ENCODE measurements at places on chromosomes 13 and 19.

DNA sequence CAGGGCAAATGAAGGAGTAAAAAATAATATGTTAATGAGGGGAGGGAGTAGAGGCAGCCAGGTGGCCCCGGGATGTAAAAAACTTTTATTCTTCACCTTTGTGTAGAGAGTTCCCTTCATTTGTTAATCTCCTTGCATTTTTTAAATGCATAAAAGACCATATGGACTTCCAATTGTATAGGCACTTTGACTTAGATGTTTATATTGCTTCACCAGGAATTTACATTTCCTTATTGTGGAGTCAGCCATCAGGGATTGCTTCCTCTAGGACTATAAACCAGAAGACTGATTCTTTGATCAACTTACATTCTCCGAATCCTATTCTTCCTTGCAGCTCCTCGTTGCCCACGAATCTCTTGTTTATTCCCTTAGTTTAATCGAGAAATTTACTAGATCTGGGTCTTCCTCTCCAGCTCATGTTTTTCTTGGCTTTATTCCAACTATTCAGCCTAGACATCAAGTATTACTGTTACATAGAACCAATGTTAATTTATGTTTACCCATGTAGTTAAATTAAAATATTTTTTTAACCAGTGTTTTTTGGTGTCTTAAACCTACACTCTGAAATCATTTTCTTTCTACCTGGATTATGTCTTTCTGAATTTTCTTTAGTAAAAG, 1187.0 kb upstream of the SLC10A2 start:
- DNase-seq = no peak

GRCh38 chr19:1492474-1493006, 1.6 kb downstream of the REEP6 start:
- no peak for DNase-seq

DNA sequence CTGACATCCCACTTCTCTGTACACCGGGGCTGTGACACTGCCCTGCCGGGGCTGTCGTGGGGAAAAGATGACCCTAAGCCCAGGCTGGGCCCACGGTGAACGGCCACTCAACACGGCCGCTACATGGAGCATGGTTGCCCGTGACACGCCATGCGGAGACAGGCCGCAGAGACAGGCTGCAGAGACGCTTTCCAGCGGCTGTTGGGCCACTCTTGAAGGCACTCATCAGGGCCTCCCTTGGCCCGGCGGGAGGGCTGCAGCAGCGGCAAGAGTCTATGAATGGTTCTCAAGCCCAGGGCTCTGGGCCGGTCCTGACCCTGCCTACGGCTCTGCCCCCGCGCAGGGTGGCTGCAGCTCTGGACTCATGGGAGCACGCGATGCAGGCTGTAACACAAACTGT, 22.1 kb downstream of the ADPRHL1 start:
- DNase-seq = no peak

DNA sequence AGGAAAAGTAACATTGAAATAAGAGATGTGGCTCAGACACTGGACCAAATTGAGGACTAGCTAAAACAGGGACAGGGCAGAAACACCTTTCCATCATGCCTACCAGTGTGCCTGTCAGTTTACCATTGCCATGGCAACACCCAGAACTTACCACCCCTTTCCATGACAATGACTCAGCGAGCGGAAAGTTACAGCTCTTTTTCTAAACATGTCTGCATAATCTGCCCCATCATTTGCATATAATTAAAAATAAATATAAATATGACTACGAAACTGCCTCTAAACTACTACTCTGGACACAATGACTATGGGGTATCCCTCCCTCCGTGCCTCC, 96.0 kb downstream of the UBL3 start:
- DNase-seq = no peak

DNA sequence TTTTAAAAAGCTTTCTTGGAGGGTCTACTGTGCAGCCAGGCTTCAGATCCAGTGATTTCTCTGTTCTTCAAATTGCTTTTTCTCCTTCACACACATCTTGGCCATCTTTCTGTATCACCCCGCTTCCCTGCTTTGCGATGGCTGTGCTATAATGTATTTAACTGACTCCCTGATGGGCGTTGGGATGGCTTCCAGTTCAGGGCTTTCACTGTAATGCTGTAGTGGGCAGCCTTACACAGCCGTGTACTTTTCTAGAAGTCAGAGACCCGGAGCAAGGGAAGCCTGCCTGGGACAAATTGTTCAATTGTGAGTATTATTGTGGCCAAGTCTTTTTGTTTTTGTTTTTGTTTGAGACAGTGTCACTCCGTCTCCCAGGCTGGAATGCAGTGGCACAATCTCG, 19.4 kb upstream of the PAK4 start:
- DNase-seq = no peak

DNA sequence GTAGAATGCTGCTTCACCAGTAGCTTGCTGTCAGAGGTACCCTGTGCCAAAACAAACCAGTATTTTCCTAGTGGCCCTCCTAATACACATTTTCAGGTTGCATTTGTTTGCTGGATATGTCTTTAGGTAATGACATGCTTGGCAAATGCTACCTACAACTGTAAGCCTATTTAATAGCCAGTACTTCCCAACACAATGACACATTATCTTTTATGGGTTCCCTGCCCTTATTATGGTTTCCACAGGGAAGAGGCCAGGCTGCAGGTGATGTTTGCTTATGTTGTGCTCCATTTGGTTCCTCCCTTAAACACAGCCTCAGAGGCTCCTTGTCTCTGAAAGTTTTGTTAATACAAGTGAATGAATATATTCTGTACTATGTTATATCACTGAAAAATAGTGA, 24.7 kb downstream of the FRY start:
- peak; percentile 88 for DNase-seq

GRCh38 chr13:36857253-36857652, 38.2 kb downstream of the RFXAP start:
- no peak for DNase-seq

DNA sequence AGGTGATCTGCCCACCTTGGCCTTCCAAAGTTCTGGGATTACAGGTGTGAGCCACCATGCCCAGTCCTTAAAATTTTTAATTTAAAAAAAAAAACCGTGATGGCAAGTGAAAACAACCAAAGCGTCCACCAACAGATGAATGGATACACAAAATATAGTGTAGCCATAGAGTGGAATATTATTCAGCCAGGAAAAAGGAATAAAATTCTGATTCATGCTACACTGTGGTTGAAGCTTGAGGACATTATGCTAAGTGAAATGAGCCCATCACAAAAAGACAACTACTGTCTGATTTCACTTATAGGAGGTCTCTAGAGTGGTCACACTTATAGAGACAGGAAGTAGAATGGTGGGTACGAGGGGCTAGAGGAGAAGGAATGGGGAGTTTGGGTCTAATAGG, 26.3 kb upstream of the KLF2 start:
- DNase-seq = no peak

GRCh38 chr19:7618348-7618747, 11.0 kb downstream of the XAB2 start:
- DNase-seq = no peak

GRCh38 chr13:92734545-92734944, 492.1 kb upstream of the GPC6 start:
- DNase-seq = no peak

GRCh38 chr19:18895038-18895823, 727 bp downstream of the CERS1 start:
- DNase-seq = no peak

GRCh38 chr13:102651892-102652291, 43.0 kb downstream of the METTL21C start:
- DNase-seq = no peak

- DNase-seq = no peak
Observed at GRCh38 chr13:30565658-30566057, 52.1 kb upstream of the USPL1 start.

GRCh38 chr19:29897466-29897865, 44.6 kb upstream of the URI1 start:
- DNase-seq = no peak

DNA sequence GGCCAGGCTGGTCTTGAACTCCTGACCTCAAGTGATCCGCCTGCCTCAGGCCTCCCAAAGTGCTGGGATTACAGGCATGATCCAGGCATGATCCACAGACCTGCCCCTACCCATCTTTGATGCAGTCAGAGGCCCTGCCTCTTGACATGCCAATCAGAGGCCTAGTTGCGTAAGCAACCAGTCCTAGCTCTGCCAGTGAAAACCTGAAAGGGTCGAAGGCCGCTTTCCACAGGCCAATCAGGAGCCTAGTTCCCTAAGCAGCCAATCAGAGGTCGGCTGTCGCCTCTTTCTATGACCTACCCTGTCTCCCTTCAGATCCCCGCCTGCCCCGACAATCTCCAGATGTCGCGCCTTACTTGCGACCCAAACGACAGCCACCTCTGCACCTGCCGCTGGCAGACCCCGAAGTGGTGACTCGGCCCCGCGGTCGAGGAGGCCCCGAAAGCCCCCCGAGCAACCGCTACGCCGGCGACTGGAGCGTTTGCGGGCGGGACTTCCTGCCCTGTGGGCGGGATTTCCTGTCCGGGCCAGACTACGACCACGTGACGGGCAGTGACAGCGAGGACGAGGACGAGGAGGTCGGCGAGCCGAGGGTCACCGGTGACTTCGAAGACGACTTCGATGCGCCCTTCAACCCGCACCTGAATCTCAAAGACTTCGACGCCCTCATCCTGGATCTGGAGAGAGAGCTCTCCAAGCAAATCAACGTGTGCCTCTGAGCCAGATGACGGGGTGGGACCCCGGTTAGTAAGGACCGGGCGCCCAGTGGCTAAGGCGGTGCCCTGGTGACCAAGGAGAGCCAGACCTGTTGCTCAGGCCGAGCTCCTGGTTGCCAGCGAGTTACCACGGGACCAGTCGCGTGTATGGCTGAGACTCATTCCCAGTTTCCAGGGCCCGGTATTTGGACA, 6.3 kb downstream of the SYDE1 start:
- no peak for DNase-seq

DNA sequence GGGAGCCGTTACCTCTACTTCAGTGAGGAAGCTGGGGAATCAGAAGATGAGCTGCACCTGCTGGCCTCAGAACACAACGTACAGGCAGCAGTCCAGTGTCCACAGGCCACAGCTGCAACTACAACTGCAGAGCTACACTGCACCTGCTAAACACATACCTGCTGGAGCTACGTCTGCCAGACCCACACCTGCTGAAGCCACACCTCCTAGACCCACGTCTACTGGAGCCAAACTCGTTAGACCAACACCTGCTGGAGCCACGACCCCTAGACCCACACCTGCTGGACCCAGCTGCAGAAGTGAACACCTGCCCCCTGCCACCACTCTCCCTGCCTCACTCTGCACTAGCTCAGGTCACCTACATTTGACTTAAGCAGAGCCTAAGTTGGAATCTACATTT, 169.9 kb downstream of the USP12 start:
- DNase-seq = peak; percentile 15

DNA sequence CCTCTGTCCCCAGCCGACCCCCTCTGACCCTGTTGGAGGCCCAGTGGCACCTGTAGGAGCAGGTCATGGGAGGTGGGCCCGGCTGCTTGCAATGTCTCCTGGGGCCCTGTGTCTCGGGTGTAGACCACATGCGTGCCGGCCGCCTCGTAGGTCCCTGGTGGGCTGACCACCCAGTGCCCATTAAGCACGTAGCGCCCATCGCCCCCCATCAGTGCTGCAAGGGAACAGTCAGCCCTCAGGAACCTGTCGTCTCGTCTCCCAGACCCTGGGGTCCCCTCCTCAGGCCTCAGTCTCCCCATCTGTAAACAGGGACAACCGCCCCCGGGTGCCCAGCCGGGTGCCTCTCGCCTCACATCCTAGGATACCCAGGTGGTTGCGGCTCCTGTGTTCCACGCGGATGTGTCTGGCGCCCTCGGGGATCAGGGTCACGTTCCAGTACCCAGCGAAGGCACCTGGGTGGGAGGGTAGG, 5.6 kb downstream of the ADAMTSL5 start:
- no peak for DNase-seq

GRCh38 chr19:17748884-17749638, 2.2 kb upstream of the FCHO1 start:
- DNase-seq = no peak

DNA sequence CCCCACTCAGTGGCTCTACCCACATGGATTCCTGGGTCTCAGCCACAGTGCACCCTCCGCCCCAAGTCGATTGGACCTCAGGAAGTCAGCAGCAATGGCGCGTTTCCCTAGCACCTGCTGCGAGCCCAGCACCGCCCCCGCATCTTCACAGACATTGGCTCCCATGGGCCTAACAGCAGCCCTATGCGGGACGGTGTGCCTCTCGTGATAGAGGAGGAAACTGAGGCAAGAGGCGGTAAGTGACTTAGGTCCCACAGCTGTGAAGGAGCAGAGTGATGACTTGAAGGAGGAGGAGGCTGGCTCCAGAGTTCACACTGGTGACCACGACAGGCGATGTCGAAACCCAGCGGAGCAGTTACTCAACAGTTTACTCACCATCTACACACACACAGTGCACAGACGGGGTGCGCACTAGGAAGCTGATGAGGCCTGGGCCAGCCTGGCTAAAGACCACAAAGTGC, 104.5 kb upstream of the SOX1 start:
- DNase-seq = no peak

GRCh38 chr13:104937881-104938280, 1597.6 kb downstream of the EFNB2 start:
- no peak for DNase-seq

- no peak for DNase-seq
Observed at GRCh38 chr19:2312820-2313501, 5.0 kb upstream of the LINGO3 start.

GRCh38 chr13:106302011-106302410, 233.5 kb downstream of the EFNB2 start:
- no peak for DNase-seq

GRCh38 chr19:51783372-51783771, 11.6 kb upstream of the FPR3 start:
- no peak for DNase-seq

GRCh38 chr19:38674388-38675171, 27.1 kb downstream of the ACTN4 start:
- DNase-seq = no peak

DNA sequence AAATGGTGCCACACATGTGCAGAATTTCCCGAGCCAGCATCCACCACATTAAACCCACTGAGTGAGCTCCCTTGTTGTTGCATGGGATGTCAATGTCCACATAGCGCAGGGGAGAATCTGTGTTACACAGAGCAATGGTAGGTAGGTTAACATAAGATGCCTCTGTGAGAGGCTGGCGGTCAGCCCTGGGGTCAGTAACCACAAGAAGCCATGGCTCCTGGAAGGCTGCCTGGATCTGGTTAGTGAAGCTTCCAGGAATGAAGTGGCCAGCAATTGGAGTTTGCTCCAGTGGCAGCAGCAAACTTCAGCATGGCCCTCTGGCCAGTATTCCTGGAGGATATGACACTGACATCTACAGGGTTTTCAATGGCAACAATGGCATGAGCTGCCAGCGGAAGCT, 37.0 kb upstream of the PCDH9 start:
- DNase-seq = no peak

GRCh38 chr13:33249066-33249465, 36.5 kb downstream of the STARD13 start:
- no peak for DNase-seq

DNA sequence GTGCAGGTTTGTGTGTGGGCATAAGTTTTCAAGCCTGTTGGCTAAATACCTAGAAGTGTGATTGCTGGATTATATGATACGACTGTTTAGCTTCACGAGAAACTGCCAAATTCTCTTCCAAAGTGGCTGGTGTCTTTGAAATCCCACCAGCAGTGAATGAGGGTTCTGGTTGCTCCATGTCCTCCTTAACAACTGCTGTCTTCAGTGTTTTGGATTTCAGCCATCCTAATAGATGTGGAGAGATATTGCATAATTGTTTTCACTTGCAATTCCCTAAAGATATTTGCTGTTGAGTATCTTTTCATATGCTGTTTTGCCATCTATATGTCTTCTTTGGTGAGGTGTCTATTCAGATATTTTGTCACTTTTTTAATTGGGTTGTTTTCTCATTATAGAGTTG, 390.5 kb downstream of the ZNF536 start:
- DNase-seq = no peak

Data from NCI-H2081 (cell line).